ENCODE measurements at places on chromosomes 2 and 18.
A peak's percentile ranks its signal among the peaks of the same experiment; 100 is the strongest.

- no peak for DNase-seq
Observed at GRCh38 chr2:21233194-21233593, 109.4 kb downstream of the TDRD15 start.

- DNase-seq, result no peak
Observed at GRCh38 chr2:28678944-28679343, 72.7 kb upstream of the PPP1CB start.

GRCh38 chr2:45849491-45850283 lies 198.2 kb downstream of the PRKCE start:
- no peak for DNase-seq

GRCh38 chr2:86035376-86035882 lies 70.3 kb downstream of the POLR1A start:
- DNase-seq, result no peak

- no peak for DNase-seq
Observed at GRCh38 chr2:186294248-186294888, 191.7 kb upstream of the ZC3H15 start.

DNA sequence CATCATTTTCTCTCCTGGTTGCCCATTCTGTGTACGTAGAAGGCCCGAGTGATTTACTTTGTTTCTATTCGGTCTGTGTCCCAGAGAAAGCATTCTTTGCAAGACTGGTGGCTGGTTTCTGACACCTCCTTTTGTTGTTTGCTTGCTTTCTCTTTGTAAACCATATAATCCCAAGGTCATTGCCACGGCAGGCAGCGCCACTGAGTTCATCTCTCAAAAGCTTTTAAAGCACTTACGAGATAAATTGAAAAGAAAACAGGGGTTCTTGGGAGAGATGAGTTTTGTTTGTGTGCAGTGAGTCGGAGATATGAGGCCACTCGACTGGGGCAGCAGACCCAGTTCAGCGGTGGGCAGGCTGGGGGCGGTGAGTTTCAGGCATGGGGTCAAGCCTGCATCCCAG lies 137.6 kb downstream of the NCK2 start:
- DNase-seq, result no peak

DNA sequence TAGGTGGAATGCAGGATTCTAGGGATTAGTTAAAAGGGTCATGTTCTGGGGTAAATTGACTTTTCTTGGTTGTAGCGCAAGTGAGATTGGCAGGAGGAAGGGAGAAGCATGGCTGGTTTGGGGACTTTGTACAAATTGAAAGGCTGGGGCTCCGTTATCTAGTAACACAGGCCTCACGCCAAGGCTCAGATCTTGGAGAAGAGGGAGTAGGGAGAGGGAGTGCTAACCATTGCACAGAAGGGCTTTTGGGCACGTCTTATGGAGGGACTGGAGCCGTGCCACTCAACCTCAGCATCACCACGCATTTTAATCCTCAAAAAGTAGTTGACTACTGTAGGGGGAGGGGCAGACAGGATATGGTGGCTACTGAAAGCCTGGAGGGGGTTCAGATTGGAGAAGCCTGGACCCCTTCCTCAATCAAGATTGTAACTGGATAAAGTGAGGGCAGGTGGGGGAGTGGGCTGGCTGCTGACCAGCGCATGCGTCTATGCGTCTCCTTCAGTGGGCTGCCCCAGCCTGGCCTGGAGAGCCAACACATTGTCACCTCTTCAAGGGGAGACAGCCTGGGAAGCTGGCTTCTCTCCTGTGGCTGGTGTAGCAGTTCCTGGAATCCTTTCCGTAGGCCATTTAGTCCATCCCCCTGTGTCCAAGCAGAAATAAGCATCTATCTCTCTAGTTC lies 14.3 kb downstream of the IGFBP5 start:
- no peak for DNase-seq

GRCh38 chr2:165811592-165812370 lies 17.7 kb upstream of the GALNT3 start:
- DNase-seq, result no peak

DNA sequence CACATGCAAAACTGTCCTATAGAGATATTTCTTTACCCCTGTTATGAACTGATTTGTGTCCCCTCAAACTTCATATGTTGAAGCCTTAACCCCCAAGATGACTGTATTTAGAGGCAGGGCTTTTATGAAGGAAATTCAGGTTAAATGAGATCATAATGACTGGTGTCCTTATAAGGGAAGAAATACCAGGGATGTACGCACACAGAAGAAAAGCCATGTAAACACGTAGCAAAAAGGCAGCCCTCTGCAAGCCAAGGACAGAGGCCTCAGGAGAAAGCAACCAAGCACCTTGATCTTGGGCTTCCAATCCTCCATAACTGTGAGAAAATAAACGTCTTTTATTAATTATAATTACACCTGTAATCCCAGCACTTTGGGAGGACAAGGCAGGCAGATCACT lies 101.3 kb upstream of the NDUFV2 start:
- no peak for DNase-seq

DNA sequence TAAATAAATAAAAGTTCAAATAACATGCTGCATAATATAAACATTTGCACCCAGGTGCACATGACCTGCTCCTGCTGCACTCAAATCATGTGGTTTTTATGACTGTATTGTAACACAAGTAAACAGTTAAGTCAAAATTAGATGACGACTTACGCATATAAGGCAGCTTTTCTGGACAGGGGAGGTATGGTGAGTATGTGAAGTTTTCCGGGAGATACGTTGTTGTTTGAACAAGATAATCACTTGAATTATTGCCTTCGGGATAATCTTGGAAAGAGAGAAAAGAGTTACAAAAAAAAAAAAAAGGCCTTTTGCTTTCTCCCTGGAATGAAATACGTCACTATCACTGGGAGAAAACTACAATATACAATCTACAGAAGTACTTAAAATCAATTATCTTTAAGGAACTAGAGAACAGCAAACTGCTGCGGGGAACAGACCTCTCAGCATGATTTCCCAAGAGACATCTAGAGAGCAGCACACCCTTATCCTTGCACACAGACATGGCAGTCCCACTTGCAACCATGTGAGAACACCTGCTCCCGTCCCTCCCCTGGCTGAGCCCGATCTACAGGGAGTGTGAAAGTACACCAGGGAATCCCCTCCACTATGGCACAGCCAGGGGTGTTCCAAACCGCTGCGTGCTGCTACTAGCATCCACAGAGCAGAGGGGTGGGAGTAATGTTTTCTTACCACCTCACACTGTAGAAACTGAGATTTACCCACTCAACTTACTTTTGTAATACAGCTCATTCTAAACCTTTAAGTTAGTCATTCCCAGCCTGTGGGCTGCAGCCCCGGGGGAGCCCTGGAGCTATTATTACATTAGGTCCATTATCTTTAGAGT lies 26.3 kb downstream of the B4GALT6 start:
- DNase-seq, result no peak

GRCh38 chr2:113157118-113157896 lies 16.5 kb upstream of the PSD4 start:
- DNase-seq, result no peak

DNA sequence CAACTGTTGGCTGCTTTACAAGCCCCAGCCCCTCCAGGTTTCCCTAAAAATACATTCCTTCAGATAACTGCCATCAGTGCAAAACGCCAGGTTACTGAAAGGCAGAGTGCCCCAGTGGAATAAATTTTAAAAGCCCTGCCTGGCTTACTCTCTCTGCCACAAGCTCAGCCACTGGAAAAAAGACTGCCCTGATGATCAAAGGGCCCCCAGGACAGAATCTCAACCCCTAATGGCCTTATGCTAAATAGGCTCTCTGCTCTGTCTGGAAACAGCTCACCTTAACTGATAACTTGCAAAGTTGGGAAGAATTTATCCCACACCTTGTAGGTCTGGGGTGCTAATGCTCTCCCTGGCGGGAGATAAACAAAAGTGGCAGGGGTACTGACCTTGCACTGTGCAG lies 33.9 kb downstream of the CFAP53 start:
- no peak for DNase-seq

DNA sequence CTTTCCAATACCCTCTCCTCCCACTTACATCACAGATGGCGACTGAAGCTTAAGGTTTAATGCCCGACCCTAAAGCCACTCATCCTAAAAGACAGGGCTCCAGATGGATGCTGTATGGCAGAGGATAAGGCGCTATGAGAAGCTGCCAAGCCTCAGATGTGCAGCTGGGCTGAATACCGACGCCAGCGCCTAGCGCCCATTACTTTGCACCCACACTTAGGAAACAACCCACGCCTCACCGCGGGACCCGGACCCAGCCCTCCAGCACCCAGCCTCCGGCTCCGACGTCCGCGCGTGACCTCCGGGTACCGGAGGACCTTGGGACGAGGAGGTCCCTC lies 335 bp downstream of the TRAK2 start:
- peak; percentile 12 for DNase-seq

All from 8988T (cell line).